Left renal cortex interstitium (tissue), 4 donors: ENCODE measurements at places on chromosomes 5 and 9. TPM values are rescaled to one million over a fixed set of nuclear protein-coding genes. Genes with fewer than 3 reads are reported as not detected.

The KIF4B gene
- polyA plus RNA-seq: 0.18 TPM

The MACIR gene
- 20.3 TPM for polyA plus RNA-seq

The BARX1 gene
- polyA plus RNA-seq: 0.33 TPM

The NTNG2 gene
- polyA plus RNA-seq: 0.30 TPM

The FREM1 gene
- polyA plus RNA-seq: 154 TPM

DNA sequence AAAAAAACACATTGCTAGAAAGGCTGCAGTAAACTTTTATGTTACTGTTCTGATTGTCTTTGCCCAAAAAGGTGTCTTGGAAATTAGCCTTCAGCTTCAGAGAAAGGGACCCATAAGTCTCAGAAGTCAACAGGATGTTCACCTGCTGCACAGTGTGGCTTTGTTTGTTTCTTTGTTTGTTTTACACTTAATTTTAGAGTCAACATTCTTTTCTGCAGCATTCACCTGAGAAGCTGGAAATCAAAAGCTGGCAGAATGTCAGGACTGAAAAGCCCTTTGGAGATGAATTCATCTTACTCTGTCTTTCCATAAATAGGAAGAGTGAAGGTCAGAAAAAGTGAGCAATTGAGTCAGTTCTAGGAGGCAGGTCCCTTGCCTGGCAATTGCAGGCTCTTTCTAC, 170.0 kb downstream of the PAPPA start:
- no peak for DNase-seq

GRCh38 chr5:79692596-79692995, 3.0 kb downstream of the CMYA5 start:
- no peak for DNase-seq

DNA sequence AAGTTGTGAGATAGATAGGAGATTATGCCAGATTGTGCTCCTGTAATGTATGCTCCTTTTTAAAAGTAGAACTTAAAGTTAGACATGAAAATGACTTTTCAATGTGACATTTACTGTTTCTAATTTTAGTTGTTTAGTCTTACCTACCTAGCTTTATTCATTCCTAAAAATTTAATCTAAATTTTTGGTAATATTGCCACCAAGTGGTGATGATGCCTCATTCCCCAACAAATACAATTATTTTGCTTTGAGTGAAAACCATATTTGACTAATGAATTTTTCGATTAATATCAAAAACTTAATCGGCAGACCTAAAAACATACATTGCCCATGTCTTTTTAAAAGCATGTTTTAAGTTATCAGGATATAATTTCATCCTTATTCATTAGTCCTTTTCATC, 25.6 kb downstream of the PPWD1 start:
- DNase-seq: no peak

DNA sequence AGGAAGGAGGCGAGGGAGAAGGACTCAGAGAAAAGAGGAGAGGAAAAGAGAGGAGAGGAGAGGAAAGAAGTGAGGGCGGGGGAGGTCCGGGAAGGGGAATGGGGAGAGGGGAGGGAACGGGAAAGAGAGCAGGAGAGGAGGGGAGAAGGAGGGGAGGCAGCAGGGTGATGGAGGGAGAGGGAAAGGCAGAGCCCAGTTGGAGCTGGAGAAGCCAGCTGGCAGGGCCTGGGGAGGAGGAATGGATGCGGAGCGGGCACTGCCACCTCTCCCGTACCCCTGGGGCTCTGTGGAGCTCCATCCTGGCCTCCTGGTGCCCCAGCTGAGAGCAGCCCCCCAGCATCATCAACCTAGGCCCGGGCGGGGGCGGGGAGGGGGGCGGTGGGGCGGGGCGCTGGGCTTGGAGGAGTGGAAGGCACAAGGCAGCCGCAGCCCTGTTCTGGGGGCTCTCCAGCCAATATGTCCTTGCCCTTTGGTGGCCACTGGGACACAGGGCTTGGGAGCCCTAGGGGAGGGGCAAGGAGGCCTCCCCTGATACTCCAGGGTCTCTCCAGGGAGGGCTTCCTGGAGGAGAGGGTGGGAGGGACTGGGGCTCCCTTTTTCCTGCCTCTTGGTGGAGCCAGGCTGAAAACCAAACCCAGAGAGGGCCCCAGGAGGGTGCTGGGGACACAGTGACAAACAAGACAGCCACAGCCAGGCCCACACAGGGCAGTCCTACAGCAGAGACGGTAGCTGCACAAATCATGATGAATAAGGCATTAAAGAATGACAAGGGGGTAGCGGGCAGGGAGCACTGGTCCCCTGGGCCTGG, 123.7 kb downstream of the C9orf50 start:
- no peak for DNase-seq

DNA sequence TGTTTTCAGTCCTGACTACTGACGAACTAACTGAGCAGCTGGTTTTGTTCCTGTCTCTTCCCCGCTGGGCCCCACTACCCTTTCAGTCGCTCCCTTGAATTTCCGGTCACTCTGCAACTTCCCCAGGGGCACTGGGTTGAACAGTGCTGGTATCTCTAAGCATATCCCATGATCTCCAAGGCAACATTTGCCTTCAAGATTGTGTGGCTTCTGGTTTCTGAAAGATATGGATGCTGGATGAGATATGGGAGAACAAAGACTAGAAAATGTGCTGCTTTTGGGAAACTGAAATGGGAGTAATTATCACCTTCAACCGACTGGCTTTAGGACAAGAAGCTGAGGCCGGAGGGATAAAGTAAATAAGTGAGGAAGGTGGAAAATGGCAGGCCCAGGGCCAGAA, 258.2 kb upstream of the PIK3R1 start:
- DNase-seq: no peak

DNA sequence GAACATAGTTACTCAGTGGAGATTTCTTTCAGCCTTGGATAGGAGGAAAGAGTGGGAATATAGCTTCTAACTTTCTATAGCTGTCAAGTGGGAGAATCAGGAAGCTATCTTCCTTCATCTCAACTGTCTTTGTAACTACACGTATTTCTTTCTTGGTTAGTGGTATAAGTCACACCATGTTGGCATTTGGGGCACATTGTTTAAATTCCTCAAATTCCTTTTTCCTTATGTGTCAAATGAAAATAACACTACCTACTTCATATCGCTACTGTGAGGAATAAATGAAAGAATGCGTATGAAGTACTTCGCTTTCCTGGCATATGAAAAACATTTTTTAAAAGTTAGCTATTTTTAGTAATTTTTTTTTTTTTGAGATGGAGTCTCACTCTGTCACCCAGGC, 1082.5 kb upstream of the WWC1 start:
- no peak for DNase-seq

- no peak for DNase-seq
These were observed 88.5 kb downstream of the SUSD1 start for GRCh38 chr9:112086627-112087026.

DNA sequence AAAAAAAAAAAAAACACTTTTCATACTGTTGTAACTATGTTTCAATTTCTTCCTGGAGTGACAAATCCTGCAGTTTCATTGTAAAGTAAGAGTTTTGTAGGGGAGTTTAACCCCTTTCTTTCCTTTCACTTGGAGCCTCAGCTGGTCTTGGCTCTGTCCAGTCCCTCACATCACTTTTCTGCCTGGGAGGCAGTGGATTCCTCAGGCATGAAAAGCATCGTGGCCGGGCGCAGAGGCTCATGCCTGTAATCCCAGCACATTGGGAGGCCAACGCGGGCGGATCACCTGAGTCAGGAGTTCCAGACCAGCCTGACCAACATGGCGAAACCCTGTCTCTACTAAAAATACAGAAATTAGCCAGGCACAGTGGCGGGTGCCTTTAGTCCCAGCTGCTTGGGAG, 45.6 kb upstream of the MYO10 start:
- DNase-seq: no peak

GRCh38 chr9:34633851-34634550, 3.6 kb downstream of the SIGMAR1 start:
- no peak for DNase-seq

DNA sequence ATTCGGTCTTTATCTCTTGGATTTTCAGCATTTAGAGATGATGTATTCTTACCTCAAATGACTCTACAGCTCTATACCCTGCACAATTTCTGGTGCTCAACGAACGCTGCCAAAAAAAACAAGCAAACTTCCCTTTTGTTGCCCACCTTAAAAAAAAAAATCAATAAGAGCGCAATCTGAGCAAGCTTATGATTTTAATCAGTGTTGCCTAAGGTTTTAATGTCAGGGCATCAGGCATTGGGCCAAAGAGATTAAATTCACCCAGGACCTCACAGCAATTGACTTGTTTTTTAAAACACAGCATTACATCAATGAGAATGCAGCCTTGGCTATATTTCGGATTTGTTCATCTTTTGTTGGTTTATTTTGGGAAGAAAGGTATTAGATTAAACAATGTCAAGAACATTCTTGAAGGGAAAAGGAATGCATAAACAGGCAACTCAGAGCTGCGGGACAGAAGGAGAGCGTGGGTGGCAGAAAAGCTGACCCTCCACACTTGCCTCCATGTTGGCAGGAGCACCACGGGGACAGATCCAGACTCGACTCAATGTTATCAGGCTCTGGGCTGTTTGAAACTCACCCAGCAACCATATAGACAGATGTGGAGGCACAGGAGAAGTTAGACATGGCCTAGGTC, 127.5 kb upstream of the DAPK1 start:
- DNase-seq: no peak

DNA sequence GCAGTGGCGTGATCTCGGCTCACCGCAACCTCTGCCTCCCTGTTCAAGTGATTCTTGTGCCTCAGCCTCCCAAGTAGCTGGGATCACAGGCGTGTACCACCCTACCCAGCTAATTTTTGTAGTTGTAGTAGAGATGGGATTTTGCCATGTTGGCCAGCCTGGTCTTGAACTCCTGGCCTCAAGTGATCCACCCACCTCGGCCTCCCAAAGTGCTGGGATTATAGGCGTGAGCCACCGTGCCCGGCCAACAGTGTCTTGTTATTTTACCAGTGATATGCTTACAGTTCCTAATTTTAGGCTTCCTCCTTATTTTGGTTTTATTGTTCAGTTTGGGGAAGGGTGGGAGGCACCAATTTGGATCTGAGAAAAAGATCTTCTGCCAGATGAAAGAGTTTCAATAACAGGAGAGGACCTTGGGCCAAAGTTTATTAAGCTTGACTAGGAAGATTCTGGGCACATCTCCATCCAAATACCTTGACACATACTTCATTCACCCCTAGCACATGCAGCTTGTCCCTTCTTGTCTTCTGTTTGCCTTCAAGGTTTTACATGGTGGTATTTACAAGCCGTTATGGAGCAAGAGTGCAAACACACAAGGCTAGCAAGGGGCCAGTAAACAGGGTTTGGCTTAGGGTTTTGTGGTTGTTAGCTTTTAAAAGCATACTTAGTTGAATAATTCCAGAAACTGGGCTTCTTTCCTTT, 168.1 kb upstream of the DMRT1 start:
- no peak for DNase-seq

- DNase-seq: no peak
These were observed 26.8 kb downstream of the FREM1 start for GRCh38 chr9:14883310-14883944.

DNA sequence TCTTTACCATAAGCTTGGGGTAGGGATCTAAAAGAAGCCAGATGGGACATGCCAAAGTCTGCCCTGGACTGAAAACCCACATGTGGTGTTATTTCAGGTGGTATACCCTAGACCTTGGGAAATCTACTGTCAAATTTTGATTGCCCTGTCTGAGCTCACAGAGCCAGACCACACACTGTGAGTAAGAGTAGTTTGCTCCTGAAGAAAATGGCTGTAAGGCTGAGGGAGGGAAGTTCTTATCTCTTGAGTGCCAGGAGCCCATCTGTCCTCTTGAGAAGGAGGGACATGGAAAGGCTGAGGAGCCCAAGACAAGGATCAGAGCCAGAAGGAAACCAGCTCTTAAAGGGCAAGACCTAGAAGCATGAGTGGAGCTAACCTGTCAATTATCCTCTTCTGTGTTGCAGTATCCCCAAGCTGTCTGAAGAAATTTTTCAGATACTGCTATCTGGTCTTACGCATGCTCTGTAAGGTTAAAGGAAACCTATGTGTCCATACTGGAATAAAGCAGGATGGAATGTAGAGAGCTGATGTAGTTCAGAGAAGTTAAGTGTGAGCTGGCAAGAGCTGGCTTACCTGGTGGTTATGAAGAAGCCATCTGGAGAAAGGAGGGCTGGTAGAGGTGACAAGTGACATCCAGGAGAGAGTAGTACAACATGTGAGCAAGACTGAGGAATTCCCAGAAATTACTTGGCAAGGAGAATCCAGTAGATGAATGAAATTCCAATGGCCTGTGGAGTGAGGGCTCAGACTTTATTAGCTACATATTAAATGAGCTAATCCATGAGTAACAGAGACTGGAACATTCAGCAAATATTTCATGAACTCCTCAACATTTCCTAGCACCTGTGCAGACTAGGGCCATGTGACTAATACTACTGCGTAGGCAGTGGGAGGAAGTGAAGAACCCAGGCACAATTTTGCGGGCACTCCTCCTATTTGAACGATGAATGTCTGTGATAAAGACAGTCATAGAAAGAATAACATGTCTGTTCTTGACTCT, 389.1 kb upstream of the KIF2A start:
- DNase-seq: no peak

DNA sequence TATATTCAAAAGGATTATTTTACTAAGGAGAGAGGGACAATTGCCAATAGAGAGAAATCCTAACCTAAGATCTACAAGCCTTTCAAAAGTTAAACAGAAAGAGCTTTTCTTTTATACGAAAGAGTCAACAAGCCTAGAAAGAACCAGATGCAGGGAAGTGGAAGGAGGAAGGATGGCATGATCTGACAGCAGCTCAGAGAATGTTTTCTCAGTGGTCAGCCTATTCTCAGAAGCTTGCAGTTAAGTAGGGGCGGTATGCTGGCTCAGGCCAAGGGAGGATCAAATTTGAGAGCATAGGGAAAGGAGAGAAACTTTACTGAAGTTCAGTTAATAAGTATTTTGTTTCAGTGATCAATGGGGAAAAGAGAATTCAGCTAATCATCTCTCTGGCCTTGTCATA, 88.0 kb upstream of the FTMT start:
- DNase-seq: no peak

DNA sequence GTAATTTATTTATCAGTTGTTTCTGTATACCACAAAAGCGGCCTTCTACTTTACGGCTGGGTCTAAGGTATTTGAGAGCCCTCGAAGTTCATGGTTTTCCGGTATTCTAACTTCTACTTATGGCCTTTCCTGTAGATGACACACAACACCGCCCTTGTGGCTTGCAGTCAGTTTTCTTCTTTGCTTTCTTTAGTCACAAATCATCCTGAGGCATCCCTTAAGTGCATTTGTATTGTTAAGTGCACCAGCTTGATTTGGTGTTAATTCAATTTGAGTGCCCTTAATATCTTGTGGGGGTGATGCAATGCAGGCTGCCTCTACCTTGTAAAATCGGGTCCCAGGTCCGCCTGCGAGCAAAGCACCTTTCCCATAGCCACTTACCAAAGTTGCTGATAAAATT, 511.9 kb downstream of the CCDC171 start:
- no peak for DNase-seq
